Fibroblast of skin of scalp (primary cell): ENCODE measurements at places on chromosomes 5 and 9.
A peak's percentile ranks its signal among the peaks of the same experiment; 100 is the strongest.

DNA sequence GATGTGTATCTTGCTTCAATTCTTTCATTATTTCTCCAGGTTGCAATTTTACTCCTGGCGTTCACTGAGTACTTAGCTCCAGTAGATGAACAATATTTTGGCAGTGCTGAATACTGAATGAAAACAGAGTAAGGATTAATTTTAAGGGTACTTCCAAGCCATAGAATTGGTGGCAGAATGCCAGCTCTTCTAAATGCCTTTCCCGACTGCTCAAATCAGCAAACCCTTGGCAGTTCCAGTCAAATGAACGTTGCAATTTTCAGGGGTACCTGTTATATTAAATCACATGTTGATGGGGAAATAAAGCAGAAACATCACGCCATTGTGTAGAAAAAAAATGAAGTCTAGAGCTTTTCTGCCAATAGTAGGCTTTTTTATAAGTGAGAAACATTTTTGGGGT is 282.4 kb upstream of the RPS23 start:
- no peak for DNase-seq

- DNase-seq, result no peak
Measured at GRCh38 chr5:90297045-90297764, 112.4 kb downstream of the CETN3 start.

- no peak for DNase-seq
Measured at GRCh38 chr5:76413746-76414145, 10.7 kb downstream of the IQGAP2 start.

DNA sequence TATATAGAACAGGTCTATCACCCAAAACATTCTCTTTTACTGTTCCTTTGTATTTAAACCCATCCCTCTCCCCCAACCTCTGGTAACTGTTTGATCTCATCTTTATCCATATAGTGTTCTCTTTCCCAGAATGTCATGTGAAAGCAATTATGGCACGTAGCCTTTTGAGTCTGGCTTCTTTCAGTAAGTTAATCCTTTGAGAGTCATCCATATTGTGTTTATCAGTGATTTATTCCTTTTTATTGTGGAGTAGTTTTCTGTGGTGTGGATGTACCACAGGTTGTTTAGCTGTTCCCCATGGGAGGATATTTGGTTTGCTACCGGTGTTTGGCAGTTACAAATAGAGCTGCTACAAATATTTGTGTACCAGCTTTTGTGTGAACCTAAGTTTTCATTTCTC is 38.0 kb downstream of the HMGXB3 start:
- DNase-seq, result no peak

DNA sequence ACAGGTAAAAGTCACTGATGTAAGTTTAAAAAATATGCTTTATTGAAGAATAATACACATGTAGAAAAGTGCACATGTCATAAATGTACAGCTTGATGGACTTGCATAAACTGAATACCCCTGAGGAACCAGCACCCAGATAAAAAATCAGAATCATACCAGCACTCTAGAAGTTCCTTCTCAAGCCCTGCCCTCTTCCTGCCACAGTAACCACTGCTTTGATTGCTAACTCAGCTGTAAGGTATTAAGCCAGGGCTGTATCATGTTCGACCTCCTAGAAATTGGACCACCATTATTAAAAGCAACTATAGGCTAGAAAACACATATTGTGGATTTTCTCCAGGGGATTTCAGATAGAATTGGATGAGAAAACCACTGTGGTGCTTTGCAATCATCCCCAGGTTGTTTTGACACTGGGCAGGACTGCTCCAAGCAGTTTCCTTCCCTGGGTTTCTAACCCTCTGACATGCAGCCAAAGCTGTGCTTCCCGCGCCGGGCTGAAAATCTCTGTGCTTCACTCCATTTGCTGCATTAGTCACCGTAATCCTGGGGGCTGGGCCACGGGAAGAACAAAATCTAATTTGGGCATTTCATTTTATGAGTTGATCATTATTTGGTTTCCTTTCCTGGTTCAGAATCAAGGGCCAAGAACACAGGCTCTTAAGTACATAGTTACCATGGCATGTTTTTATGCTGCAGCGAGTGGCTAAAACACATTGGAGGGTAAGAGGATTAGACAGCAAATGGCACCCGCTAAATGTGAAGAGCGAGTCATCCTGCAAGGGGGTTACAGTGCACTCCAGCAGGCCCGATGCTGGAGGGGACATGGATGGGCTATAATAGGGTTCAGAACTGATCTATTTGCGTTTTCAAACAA is 139.4 kb upstream of the IL12B start:
- DNase-seq, result no peak

GRCh38 chr9:129441852-129442251 is 179.0 kb downstream of the C9orf50 start:
- DNase-seq, result no peak

DNA sequence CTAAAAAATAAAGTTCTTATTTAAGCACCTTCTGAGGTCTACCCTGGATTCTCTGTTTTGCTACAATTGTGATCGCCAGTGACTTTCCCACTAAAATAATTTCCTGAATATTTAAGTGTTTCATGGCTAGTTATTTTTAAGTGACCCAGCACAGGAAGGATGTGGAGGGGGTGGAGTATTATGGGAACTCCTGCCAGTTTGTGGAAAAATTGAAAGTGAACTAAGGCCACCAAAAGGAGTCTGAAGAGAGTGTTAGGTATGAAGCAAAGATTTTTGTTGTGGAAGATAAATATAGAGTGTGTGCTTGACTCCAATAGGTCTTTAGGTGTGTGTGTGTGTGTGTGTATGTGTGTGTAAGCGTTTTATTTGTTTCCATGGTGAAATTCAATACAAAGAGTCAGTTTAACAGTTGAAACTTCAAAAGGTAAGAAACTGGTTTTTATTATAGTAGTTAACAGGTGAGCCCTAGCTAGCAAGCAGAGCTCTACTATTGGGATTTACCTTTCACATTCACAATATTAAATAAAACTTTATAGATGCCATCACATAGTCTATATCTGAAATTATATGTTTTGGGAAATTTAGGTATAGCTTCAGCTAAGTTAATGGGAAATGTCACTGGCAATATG is 25.6 kb downstream of the RASGRF2 start:
- DNase-seq, result no peak

- peak; percentile 35 for DNase-seq
Measured at GRCh38 chr5:9239626-9240025, 306.2 kb downstream of the SEMA5A start.

DNA sequence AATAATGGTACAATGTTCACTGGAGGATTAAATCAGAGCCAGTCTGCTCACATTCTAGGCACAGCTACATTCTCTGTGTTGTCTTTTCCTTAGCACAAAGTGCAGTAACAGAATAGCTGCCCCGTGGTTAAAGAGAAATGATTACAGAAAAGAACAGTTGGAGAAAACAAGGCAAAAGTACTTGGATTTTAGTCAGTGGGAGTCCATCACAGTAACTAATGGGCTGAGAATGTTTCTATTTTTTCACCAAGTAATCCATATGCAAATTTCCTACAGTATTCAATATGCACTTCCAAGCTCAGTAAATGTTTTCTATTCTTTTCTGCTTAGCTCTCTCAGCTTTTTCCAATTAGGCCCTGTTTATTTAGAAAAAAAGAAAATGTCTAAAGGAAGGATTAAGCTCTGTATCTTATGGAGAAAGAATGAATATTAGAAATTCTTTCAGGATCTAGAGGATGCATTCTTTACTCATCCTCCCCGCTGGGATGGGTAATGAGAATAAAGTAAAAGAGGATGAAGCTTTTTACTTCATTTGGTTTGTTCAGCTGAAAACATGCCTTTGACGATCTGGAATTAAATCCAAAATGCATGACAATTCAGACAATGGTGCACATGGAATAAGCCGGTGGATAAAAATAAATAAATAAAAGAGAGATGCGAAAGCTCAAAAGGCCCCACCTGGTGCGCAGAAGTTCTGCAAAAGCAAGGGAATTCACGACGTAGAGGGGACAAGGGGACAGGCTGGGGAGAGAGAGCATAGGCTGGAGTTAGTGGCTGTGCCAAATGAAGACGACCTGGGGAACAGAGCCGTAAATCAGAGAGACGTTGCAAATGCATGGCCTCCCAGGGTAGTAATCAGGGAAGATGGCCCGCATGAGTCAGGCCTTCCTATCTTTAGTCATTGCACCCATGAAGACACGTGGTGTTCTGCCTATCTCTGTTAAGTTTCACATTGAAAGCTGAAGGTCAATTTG is 345.2 kb downstream of the GLIS3 start:
- DNase-seq, result peak; percentile 90

GRCh38 chr5:171617266-171617665 is 168.4 kb upstream of the SMIM23 start:
- DNase-seq, result no peak

DNA sequence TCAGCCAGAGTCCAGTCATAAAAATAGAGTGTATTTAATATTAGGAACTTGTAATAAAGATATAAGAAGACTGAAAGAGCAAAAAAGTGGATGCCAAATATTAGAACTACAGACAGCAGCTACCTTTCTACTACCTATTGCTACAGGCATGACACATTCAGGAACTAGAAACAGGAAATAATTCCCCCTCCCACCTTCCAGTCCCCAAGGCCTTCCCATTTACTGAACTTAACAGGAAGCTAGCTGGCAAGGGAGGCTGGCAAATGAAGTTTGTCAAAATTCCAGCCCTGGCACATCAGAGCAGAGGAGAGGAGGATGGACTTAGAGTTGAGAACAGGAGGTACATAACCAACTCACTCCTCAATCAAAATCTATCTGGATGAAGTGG is 50.2 kb upstream of the RIC1 start:
- DNase-seq, result no peak

- DNase-seq, result no peak
Measured at GRCh38 chr9:91803970-91804752, 145.9 kb downstream of the ROR2 start.

- DNase-seq, result no peak
Measured at GRCh38 chr5:169653091-169653490, 16.0 kb downstream of the DOCK2 start.

DNA sequence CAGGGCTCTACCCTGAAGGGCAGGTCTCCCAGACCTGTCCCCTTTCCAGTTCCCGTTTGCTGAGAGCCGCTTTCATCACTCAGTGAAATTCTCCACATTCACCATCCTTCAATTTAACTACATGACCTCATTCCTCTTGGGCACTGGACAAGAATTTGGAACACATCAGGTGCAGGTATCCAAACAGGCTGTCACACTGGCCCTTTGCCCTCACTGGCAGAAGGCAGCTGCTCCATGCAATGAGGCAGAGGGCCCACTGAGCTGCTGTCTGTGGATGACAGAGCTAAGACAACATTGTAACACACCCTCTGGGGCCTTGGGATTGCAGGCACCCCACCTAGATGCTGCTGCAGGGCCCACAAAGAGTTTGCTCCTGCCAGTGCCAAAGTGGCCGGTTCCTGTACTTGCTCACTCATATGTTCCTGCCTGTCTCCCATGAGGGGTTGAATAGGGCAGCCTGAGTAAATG is 55.1 kb downstream of the ACTL7B start:
- DNase-seq, result no peak

- DNase-seq, result no peak
Measured at GRCh38 chr9:99850736-99851499, 29.2 kb downstream of the NR4A3 start.

- no peak for DNase-seq
Measured at GRCh38 chr9:21570643-21571275, 88.6 kb upstream of the IFNE start.
